Right lung (tissue), 10 donors: ENCODE measurements at places on chromosomes 7 and 10.

GRCh38 chr7:79504607-79505389 lies 51.3 kb upstream of the MAGI2 start:
- peak; percentile 2 for DNase-seq

- DNase-seq, result no peak
These were observed 6.5 kb downstream of the ELFN1 start for GRCh38 chr7:1676550-1677078.

DNA sequence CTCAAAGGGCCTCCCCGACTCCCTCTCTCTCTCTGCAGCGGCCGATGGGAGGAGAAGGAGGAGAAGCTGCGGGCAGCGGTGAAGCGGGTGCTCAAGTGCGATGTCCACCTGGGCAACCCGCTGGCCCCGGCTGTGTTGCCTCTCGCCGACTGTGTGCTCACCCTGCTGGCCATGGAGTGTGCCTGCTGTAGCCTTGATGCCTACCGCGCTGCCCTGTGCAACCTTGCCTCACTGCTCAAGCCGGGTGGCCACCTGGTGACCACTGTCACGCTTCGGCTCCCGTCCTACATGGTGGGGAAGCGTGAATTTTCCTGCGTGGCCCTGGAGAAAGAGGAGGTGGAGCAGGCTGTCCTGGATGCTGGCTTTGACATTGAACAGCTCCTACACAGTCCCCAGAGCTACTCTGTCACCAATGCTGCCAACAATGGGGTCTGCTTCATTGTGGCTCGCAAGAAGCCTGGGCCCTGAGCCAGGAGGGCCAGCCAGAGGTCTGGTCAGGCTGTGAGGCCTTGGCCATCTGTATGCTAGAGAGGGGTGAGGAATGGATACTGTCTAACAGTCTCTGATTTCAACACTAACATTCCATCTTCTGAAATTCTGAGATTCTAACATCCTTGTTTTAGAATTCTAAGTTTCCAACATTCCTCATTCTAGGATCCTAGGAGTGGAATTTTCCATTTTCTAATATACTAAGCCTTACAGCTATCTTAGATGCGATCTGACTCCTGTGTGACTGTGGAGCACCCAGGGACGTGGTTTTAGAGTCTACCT lies 3.6 kb downstream of the INMT start:
- DNase-seq, result peak; percentile 87

DNA sequence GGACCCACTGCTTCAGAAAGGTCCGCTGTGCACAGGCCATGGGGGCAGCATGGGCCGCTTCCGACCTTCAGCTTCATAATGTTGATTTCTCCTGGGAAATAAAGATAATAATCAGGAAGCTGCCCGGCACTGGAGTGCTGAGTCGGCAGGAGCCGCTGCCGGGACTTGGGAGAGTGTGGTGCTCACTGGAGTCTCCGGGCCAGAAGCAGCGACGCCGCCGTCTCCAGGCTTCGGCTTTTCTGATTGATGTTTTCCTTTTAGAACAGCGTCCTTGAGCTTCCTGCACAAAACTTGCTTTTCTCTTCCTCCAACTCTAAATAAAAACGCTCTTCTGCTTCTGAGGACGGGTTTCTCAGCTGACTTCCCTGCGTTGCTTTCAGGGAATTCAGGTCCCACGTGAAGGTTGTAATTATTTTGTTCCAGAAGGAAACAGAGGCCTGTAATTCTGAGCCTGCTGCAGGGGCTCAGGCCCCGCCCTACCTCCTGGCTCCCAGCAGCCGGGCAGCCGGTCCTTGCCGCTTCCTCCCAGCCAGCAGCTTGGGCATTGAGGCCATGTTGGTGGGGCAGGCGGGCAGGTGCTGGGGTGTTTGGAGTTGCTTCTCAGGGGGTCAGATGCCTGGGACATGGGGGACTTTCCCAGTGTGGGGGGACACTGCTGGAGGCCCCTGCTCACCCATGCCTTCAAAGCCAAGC lies 14.7 kb downstream of the PWWP2B start:
- DNase-seq, result no peak

- DNase-seq, result no peak
These were observed 45.5 kb downstream of the TNPO3 start for GRCh38 chr7:129009437-129009836.

GRCh38 chr10:70845256-70845655 lies 29.5 kb downstream of the SGPL1 start:
- DNase-seq, result no peak

GRCh38 chr10:125375210-125375609 lies 214.8 kb upstream of the CTBP2 start:
- DNase-seq, result no peak

- DNase-seq, result no peak
These were observed 10.2 kb downstream of the TSPAN15 start for GRCh38 chr10:69461243-69462025.

GRCh38 chr7:111368381-111369065 lies 193.8 kb downstream of the IMMP2L start:
- DNase-seq, result no peak

DNA sequence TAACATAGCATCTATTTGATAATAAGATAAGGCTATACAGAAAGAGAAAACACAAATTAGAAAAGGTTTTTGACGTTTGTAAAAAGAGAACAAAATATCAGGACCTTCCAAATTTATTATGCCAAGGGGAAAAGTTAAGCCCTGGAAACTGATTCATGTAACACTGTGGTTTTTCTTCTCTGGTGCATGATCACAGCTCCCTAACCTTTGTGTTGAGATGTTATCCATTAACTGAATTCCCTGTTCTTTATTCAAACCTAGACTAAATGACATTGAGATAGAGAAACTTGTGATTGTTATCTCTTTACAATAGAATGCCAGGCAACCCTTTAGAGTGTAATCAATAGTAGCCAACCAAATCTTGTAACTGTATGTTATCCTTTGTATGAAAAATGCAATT lies 141.5 kb upstream of the NRG3 start:
- no peak for DNase-seq

- no peak for DNase-seq
These were observed 4.3 kb upstream of the YKT6 start for GRCh38 chr7:44196450-44196872.

- no peak for DNase-seq
These were observed 14.4 kb upstream of the AHCYL2 start for GRCh38 chr7:129210256-129210988.

DNA sequence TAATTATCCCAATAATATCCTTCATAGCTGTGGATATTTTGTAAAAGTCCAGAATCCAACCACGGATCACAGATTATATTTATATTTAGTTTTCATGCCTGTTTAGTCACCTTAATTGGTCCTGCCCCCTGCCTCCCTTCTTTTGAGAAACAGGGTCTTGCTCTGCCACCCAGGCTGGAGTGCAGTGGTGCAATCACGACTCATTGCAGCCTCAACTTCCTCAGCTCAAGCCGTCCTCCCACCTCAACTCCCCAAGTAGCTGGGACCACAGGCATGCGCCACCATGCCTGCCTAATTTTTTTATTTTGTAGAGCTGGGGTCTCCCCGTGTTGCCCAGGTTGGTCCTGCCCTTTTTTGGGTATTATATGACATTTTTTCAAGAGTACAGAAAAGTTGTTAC lies 129.4 kb downstream of the KAT6B start:
- no peak for DNase-seq

GRCh38 chr10:78865931-78866717 lies 202.6 kb upstream of the ZMIZ1 start:
- DNase-seq, result no peak

GRCh38 chr7:84194484-84195271 lies at the start of gene SEMA3A:
Gene SEMA3A (minus strand): TSS chr7:84194789. CDS start chr7:84194586, 203 bp downstream.
- DNase-seq, result peak; percentile 79

DNA sequence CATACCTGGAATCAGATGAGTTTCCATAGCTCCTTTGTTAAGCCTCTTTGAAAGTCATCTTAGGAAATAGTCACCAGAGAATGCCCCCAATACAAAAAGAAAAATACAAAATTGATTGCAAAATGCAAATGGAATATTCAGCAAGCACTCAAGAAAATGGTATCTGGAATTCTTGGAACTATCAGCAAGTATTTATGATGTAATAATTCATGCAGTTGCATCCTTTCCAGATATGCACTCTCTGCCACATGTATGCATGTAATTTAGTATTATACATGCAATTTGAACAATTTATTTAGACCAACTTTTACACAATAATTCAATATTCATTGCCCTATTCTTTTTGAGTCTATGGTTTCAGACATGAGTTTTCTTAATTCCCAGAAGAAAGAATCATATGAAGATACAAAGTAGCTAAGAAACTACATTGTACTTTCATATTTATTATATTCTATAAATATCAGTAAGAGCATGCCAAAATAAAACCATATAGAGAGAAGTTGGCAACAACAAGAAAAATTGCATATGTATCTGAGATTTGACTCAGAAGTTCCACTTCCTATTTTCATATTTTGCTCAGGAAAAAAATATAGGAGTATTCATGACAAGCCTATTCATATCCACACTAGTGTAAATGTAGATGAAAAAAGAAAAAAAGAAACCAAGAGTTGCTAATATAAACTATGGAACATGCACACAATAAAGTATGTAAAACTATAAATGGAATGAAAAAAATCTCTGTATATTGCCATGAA lies 338.5 kb downstream of the SEMA3D start:
- no peak for DNase-seq

DNA sequence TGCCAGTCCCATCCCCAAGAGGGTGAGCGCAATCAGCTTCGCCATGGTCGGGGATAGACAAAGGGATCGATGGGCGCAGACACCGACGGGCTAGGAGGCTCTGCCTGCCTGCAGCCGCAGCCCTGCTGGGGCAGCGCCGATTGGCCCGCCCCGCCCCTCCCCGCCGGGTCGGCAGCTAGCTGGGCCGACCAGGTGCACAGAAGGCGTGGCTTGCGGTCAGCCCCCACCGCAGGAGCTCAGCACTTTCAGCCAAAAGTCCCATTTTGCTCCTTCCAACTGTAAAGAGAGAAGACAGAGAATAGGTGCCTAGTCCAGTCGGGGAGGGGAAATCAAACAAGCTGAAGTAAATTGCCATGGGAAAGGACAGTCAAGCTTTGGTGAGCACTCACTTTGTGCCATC lies at the start of gene PON1:
PON1 (minus strand) TSS at position 102 of the 400 bp plus-strand sequence; CDS start at position 45, 57 bp downstream.
- no peak for DNase-seq

- no peak for DNase-seq
These were observed 17.5 kb upstream of the CACNB2 start for GRCh38 chr10:18122753-18123152.

- no peak for DNase-seq
These were observed 76.2 kb downstream of the TET1 start for GRCh38 chr10:68636335-68636734.

DNA sequence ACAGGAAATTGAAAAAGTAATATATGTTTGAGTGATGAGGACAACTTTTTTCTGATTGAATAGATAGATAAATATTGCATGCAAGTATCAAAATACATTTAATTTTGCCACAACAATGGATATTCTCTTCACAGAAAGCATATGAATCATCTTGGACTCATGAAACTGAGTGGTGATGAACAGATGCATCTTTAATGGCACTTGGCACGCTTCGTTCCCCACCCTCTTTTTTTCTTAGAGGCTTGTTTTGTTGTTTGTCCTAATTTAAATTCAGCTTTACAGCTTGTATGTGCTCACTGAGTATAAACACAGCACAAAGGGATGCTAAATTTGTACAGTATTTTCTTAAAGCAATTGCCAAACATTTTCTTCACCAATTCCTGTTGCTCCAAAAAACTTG lies 145.0 kb upstream of the YAE1 start:
- DNase-seq, result no peak

- no peak for DNase-seq
These were observed 136.4 kb downstream of the VTI1A start for GRCh38 chr10:112583236-112583939.

GRCh38 chr7:107236862-107237261 lies 68.1 kb downstream of the HBP1 start:
- peak; percentile 9 for DNase-seq

DNA sequence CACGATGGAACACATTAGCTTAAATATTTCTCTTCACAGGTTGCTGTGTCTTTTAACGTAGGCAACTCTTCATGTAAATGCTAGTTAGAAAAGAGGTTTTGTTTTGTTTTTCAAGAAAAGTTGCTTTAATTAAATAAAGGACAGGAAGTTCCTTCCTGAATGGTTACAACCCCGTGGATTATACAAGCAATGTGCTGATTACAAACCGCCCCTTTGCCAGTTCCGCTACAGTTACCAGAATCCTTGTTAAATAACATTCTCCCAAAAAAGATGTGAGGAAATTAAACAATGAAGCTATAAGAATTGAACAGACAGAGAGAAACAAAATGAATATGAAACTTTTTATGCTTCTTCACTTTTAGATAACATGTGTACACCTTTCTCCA lies 75.1 kb downstream of the LYZL2 start:
- DNase-seq, result no peak

DNA sequence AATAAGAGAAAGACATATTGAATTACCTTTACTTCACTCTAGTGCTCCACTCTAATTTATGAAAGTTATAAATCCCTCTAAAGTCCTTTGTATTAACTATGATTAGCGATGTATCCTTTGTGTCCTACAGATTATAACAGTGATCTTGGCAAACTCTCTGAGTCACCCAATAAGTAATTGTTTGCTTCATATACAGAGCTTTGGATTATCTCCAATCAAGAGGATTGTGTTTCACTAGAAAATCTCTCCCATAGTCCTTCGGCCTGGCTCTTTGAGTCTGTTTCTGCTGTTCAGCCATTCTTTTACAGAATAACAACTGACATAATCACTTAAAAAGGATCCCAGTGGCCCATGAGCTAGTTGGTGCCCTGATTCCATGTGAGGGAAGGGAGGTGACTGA lies 9.5 kb downstream of the LMOD2 start:
- no peak for DNase-seq

GRCh38 chr7:29854257-29854938 lies 48.1 kb downstream of the WIPF3 start:
- DNase-seq, result no peak

GRCh38 chr10:33573606-33574005 lies 239.1 kb upstream of the NRP1 start:
- no peak for DNase-seq

DNA sequence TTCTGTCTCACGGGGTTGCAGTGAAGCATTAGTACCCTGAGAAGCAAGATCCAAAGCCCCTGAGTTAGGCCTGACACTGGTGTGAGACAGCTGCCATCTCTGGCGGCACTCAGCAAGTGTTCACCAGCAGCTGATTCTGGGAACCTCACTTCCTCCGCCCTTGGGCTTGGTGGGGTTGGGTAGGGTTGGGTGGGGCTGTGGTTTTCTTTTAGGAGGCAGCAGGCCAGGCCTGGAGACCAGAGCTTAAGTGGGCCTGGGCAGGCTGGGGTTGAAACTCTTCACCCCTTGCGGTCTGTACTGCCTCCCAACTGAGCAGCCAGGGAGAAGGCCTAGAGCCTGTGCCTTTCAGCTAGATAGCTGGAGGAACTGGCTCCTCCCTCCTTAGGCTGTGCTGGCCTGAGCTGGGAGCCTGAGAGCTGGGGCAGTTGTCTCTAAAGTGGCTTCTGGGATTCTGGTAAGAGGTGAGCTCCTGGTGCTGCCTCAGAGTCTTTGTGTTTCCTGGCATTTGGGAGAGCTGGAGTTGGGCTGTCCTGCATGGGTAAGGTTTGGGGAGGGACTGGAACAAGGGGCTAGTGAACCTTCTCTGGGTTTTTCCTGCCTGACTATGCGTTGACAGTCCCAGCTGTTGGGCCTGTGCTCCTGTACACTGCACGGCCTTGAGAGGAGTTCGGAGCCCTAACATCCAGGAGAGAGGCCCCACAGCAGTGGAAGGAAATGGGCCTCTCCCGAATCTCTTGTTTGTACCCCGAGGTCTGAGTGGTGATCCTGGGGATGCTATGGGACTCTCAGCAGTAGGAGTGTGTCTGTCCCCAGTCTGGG lies 5.1 kb downstream of the TSPAN14 start:
- no peak for DNase-seq
